ENCODE measurements at places on chromosomes 16 and 17.
A peak's percentile ranks its signal among the peaks of the same experiment; 100 is the strongest.

DNA sequence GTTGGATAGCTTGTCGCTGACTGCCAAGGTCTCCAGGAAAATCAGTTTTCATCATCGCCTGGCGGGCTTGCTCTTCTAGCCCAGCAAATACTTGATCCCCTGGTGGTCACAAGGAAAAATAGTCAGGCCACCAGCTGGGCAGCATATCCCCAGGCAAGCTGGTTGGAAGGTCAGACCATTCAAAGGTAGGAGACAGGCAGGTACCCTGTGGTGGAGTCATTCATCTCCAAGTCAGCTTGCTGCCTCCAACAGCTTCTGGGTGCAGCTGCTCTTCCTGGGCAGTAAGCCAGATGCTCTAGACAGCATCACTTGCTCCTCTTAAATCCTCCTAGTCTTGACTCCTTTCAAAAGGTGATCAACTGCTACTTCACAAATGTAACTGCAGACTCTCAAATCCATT, 16.0 kb downstream of the ZNF821 start:
- no peak for DNase-seq

DNA sequence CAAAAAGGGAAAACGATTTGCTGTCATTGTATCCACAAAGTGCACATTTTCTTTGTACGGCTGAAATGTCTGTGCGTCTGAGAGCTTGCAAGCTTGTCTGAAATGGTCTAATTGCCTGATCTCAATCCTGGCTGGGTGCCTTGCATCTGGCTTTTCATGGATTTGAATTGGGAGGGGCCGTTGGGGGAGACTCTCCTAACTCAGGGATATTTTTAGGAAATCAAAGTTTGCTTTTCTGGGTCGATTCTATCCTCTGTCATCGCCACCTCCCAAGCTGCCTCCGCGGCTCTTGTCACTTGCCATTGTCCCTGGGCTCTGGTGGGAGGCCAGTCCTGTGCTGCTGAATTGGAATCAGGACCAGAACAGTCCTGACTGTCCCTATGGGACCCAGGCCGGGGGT, 33.3 kb upstream of the MGAT5B start:
- DNase-seq, result no peak

GRCh38 chr17:58640202-58640601, 51.6 kb downstream of the TEX14 start:
- no peak for DNase-seq

DNA sequence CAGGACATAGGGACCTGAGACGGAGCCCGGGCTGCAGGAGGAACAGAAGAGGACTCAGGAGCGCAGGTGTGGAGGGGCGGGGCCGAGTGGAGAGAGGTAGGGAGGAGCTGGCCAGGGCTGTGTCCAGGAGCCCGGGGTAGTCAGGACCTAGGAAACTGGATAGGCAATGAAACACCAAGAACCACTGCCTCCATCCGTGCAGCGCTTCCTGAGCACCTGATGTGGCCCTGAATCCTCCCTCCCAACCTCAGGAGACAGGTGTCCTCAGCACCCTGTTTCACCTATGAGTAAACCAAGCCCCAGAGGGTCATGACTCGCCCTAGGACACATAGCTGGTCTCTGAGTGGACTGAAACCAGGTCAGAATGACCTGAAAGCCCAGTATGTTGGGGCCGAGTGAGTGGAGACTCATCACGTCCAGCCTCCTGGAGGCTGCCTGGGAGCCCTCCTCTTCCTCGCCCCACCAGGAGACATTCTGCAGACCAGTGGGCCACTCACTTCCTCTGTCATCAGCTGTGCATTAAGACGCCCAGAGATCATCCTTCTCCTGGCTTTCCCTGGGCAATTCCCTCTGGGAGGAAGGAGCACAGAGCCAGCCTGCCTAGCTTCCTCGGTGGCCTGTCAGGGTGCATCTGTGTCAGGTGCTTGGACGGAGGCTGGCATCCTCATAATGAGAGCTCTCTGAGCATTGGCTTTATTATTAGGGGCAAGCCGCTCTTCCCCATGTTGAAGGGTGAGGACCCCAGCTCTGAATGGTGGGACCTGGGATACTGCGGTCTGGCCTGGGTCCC, 72.8 kb downstream of the SCNN1B start:
- no peak for DNase-seq

- no peak for DNase-seq
These were observed 9.5 kb downstream of the KCNJ16 start for GRCh38 chr17:70084476-70084875.

DNA sequence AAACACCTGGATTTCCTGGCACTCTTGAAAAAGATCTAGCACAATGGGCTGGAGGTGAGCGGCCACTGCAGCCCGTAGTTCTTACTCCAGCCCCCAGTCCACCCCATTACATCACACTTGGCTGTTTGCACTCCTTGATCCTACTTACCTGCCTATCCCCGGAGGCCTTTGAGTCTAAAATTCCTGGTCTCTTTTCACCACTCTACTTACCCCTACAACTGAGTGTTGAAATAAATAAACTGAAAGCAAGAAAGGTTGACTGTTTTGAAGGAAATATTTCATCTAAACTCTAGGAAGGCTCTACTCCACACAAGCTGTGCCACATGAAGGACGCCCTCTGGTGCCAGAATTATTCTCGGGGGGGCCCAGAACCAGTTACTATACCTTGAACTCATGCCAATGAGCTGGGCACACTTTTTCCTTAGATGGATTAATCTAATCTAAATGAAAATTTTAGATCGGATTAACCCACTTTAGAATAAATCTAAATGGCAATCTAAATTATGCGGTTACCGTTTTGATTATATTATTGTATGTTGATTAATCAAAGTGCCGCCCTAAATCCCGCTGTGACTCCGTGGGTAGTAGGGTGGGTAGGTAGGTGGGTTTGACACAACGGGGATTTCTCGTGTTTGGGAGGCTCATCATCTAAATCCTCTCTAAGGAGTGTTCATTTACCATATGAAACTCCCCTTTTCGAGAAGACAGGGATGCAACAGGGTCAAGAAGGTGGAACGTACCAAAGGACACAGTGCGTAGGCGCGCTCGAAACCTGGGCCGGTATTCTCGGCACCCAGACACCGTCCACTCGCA, 651 bp upstream of the EIF1 start:
- DNase-seq, result peak; percentile 76

DNA sequence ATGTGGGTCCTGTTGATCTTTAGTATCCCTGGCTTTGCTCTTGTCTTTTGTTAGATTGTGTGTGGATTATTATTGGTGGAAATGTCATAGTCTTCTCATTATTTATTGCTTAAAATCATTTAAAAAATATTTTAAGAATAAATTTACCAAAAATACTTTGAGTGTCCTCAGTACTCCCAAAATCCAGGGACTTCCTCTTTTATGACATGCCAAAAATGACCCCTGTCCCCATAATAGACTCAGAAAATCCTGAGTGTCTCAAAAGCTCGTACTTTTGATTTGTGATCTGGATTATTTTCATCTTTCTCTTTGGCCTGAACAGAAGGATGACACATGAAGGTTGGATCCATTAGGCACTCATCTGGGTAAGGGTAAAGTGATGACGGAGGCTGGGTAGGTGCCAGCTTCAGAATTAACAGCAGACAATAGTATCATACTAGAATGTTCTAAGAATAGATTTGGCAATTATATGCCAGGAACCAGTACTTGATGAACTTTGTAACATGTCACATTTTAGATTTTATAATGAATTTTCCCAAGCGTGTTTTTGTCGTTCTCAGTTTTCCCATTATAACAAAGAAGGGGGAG, 602.2 kb upstream of the CDH8 start:
- no peak for DNase-seq
